Pons (tissue), 1 donor: ENCODE measurements at places on chromosomes 3 and 15.

DNA sequence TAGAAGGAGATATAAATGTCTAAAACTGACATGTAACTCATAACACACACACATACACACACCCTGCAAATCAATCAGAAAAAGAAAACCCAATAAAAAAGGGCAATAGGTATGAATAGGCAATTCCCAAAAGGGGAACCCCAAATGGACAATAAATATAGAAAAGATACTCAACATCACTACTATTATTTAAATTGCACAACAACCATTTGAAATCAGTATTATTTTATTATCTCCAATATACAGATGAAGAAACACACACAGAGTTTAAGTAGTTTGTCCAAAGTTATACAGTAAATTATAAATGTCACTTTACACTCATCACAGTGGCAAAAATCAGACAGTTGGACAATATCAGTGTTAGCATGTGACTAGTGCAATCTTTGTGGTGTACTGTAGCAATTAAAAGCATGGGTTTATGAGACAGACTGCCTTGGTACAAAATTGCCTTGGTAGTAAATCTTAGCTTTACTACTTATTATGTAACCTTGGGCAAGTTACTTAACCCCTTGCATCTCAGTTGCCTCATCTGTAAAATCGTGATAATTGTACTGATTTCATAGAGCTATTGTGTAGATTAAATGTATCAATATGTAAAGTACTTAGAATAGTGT, 3.4 kb upstream of the FSTL1 start:
- no peak for DNase-seq

- peak; percentile 66 for DNase-seq
Measured at GRCh38 chr15:40235201-40235885, 3.5 kb upstream of the PAK6 start.

- no peak for DNase-seq
Measured at GRCh38 chr3:119631516-119631915, 28.9 kb downstream of the POPDC2 start.

DNA sequence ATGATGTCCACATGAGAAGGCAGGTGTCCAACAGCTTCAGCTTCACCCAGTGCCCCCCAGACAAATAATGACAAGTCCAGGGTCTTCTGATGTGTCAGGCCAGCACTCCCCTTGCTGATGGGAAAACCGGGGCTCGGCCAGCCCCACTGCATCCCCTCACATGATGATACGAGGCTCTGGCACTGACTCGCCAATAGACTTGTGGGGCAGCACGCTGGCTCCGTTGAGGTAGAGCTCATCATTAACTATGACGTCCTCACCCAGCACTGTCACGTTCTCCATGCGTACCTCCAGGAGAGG, 2.1 kb upstream of the AMIGO3 start:
- DNase-seq: no peak

GRCh38 chr15:98505611-98506031, 142.7 kb upstream of the IGF1R start:
- no peak for DNase-seq

DNA sequence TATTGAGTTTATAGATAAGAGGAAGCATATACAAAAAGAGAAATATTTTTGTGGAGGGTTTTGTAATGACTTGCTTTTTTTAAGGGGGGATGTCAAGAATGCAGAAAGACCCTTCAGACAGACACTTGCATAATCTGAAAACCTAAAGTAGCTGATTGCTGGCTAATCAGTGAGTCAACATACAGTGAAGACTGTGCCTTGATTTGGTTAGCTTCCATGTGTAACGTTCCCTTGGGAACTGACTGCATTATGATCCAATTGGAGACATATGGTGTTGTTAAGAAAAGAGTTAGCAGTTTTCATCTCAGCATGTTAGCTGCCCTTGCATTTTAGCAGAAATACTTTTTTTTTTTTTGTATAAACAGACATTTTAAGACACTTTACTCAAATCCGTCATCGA, 483.2 kb downstream of the RBMS3 start:
- DNase-seq: no peak
